ENCODE measurements at places on chromosomes 11 and 22.

- DNase-seq = no peak
Observed at GRCh38 chr11:46906609-46907041, 11.7 kb downstream of the LRP4 start.

- DNase-seq = no peak
Observed at GRCh38 chr11:68053117-68053516, 14.3 kb downstream of the TCIRG1 start.

DNA sequence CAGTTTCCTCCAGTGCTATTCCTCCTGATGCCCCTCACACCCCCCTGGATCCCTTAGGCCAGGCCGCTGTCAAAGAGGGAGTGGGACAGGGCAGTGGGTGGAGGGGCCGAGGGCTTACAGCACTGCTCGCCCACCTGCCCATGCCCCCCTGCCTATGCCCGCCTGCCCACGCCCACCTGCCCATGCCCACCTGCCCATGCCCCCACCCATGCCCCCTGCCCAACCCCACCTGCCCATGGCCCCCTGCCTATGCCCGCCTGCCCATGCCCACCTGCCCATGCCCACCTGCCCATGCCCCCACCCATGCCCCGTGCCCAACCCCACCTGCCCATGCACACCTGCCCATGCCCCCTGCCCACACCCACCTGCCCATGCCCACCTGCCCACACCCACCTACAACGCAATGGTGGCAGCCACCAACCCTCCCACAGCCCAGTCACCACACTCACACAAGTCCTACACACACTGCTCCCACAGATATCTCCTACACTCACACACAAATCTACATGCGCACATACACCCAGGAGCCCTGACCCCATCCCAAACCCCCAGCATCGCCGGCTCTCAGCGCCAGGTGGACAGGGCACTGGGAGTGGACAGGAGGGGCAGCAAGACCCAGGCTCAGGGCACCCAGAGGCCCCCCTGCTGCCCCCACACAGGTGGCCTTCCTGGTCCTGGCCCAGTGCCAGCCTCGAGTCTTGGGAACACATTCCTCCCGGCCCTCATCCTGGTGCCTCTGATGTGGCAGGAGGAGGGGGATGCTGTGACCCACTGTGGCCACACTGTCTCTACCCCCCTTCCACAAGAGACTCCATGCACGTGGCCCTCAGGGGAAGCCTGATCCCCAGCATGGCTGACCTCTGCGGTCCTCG lies 61.8 kb downstream of the CYTH4 start:
- DNase-seq = no peak

- DNase-seq = no peak
Observed at GRCh38 chr22:50443197-50443596, 31.6 kb downstream of the SBF1 start.

- DNase-seq = no peak
Observed at GRCh38 chr11:34208266-34209135, 103.1 kb downstream of the NAT10 start.

Data from ureter (tissue), 1 donor.